ENCODE measurements at places on chromosomes 7 and 10.

DNA sequence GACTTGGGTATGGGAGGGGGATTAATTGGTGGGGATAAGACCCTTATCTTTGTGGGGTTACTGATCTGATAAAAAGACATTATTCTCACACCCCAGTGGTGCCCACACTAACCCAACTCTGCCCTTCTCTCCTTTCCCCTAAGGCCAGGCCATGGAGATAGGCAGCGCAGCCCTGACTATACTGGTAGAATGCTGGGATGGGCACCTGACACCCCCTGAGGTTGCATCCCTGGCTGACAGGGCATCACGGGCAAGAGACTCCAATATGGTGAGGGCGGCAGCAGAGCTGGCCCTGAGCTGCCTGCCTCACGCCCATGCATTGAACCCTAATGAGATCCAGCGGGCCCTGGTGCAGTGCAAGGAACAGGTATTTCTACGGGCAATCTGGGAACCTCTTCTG, 12.7 kb downstream of the ZSWIM8 start:
- DNase-seq: no peak

DNA sequence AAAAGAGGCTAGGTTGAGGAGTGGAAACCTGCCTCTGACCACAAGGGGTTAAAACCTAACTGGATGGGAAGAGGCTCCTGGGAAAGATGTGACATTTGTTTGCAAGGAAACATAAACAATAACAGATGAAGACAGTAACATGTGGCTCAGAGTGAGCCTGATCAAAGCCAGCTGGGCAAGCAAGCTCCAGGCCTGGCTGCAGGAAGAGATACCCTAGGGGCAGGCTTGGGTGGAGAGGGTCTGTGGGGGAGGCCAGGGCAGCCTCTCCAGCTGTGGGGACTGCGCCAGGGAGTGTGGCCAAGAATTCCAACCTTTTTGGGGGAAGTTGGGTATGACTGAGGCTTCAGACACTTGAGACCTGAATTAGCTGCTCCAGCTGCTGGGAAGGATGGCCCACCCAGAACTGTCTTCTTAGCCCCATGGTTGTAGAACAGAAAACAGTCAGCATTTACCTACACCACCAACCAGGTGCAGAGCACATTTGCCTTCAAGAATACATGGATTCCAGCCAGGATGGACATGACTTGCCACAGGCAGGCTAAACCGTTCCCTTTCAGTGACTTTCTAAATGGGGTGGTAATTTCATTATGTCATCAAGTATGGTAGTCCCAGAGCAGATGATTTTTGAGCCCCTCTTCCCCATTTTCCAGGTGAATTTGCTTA, 10.4 kb upstream of the FAM170B start:
- no peak for DNase-seq

DNA sequence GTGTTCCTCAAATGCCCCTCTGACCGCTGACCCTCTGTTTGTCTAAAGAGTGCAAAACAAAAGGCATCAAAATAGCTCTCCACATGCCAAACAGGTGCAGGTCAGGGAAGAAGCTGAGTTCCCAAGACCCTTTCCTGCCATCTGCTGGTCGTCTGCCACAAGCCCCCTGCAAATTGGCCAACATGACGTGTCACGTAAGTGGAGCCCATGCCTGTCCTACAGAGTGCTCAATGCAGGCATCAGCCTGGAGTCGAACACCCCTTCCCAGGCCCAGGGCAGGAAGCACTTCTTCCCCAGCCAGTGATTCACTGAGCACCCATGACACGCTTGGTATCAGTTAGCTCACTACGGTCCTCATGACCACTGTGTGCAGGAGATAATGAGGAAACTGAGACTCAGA, 14.1 kb downstream of the TMEM72 start:
- DNase-seq: no peak

DNA sequence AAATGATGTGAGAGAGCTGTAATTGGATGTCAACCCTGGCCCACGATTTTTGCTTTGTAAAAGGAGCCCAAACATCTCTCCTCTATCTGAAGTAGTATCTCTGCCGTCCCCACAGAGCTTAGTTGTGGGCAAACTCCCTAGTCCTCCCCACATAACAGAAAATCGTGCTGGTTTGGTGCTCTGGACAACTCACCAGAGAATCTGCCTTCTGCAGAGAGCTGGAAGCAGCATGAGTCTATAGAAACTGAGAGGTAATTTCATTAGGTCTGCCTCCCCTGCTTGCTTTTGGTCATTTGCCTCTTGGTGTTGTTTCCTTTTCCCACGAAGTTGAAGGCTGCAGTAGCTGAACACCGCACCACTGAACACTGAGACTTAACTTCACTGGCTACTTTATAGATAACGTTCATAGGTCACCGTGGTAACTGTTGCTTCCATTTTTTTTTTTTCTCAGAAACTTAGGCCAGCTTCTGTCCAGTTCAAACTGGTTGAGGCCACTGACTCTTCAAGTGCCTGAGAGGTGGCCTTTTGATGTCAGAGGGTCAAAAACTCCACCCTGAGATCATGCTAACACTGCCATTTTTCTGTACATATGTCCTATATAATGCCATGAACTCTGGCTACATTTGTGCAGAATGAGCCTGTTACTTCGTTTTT, 3.3 kb upstream of the CDCA7L start:
- DNase-seq: no peak

GRCh38 chr7:80637911-80638765, at the start of gene CD36:
Gene CD36 (plus strand): TSS chr7:80638642. CDS start chr7:80646741, 8,099 bp downstream.
- DNase-seq: no peak

- no peak for DNase-seq
Observed at GRCh38 chr7:133313575-133313974, 60.7 kb downstream of the EXOC4 start.

DNA sequence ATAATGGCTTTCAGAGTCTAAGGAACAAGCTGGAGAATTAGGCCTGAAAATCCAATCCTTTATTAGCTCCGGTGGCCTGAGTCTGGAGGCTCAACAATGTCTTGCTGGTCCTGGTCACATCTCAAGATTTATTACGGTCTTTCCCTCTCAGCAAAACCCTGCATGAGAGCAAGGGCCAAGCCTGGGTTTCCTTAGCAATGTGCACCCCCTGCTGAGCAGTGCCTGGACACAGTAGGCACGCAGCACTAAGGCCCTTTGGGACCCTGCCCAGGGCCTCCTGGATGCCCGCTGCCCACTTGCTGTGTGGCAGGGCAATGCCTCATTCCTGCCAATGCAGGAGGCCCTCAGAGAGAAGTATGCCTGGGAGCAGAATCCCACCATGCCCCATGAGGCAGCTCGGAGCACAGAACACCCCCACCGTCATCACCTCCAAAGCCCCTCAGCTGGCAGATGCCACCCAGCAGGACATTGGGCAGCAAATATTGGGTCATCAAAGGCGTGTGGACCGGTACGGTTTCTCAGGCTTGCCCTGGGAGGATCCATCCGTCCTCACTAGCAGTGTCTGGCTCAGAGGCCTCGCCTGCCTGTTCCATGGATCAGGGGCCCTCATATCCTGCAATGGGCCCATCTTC, 156.4 kb downstream of the OAT start:
- no peak for DNase-seq

GRCh38 chr7:17772581-17773288, 167.6 kb downstream of the SNX13 start:
- no peak for DNase-seq

GRCh38 chr7:94658826-94659225, 2.9 kb upstream of the SGCE start:
- no peak for DNase-seq

Measured in stimulated activated naive CD4-positive, alpha-beta T cell treated with Interleukin-2 at 50 U/mL for 16 hours (primary cell).